GM10248 (cell line): ENCODE measurements at places on chromosomes 2 and 18.

GRCh38 chr18:34085140-34085739 lies 139.5 kb downstream of the NOL4 start:
- DNase-seq, result no peak

- no peak for DNase-seq
Measured at GRCh38 chr18:48355276-48356115, 53.7 kb downstream of the ZBTB7C start.

GRCh38 chr2:142901780-142902179 lies 24.3 kb downstream of the KYNU start:
- no peak for DNase-seq

DNA sequence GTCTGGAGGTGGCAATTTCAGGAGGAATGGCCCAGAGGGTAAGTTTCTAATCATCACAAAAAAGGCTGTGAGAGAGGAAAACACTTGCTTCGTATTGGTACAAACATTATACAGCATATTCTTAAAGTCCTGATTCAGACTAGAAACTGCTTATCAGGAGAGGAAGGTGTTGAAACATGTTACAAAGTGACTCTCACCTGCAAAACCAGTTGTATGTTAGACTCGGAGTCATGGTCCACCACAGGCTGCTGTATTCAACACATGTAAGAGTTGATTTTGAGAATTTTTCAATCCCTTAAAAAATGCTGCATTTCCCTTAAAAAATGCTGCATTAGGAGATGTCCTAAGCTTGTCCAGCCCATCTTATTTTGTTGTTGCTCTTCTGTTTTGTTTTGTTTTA lies 61.5 kb downstream of the MBP start:
- no peak for DNase-seq

GRCh38 chr2:20016346-20016745 lies 3.9 kb upstream of the MATN3 start:
- DNase-seq, result no peak

DNA sequence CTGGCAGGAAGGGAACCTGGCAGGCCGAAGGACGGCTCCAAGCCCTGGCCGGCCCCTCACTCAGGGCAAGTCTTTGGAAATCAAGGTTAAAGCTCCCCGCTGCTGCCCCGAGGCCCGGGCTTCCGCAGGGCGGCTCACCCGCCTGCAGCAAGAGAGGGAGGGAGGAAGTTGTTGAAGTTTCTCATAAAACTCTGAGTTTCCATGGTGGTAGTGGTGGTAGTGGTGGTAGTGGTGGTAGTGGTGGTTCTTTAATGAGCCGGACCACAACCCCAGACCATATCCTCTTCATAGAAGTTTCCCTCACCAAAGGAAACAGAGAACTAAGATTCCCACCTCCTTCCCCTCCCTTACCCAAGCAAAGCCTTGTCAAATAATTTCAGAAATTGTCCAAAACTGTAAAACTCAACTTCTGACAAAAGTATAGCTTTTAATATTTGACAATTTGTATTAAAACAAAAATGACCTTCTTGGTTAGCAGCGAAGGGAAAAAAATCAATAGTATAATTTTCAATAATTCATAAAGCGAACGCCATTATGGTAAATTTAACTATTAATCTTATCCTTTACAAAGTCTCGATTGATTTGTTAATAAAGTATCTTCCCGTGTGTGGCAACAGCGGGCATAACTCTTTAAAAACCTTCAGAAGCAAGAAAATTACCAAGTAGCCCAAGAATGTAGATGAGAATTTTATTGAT lies 1.5 kb upstream of the HOXD10 start:
- DNase-seq, result no peak

DNA sequence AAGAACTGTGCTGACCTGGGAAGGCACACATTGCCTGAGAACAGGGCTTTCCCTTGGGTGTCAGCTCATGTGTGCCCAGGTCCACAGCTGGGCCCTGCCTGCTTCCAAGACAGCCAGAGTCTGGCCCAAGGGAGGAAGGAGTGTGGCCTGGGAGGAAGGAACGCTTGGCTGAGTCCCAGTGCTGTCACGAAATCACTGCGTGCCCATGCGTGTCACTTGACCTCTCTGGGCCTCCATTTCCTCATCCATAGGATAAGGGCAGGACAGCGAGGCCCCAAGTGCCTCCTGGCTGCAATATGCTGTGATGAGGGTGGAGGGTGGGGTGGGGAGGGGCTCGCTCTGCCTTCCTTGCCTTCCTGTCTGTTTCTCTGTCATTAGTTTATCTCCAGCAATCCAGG lies 642 bp upstream of the KCNK3 start:
- DNase-seq, result no peak

DNA sequence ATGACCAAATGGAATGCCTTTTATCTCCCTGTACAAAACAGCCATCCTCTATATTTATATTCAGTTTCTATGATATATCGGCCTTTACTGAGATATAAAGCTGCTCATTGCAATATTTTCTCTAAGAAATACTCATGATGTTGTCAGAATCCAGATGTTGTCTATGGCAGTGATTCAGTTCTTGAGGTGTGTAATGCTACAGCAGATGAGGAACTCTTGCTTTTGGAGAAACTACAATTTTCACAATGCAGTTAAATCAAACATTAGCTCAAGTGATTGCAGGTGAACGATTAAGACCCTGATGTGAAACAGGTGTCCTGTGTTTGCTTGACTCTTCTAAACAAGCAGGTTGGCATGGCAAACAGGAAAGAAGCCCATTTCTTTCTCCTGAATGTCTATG lies 256.2 kb upstream of the CDH20 start:
- DNase-seq, result no peak

DNA sequence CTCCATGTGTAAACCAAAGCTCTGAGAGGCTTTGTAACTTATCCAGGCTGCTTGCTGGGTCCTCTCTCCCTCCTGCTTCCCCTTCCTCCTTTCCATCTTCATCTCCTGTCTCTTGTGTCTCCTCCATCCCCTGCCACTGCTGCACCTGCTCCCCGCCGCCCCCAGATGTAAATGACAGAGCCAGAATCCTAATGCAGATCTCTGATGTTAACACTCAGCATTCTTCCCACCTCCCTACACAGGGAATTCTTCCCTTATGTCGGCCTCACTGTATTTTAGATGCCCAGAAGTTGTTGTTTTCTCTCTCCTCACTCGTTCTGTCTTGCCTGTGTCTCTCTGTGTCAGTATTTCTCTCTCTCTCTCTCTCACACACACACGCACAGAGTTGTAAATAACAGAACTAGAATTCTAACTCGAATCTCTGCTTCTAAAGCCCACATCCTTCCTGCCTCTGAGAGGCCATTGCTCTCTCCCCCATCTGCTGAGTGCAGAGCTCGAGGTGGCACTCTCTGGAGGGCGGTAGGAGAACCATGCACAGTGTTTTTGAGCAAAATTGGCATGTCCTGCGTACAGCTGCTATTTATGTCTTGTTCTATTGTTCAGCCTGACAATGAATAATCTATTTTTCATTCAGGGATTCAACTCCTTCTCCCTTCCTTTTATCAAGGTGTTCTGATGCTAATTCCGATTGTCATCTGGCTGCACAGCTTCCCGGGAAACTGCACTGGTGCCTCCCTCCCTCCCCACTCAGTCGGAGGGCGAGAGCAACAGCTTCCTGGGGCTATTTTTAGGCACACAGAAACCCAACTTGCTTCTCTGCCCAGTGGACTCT lies 219.9 kb downstream of the SH3RF3 start:
- DNase-seq, result no peak

GRCh38 chr2:180061085-180061484 lies 54.0 kb upstream of the CWC22 start:
- no peak for DNase-seq

DNA sequence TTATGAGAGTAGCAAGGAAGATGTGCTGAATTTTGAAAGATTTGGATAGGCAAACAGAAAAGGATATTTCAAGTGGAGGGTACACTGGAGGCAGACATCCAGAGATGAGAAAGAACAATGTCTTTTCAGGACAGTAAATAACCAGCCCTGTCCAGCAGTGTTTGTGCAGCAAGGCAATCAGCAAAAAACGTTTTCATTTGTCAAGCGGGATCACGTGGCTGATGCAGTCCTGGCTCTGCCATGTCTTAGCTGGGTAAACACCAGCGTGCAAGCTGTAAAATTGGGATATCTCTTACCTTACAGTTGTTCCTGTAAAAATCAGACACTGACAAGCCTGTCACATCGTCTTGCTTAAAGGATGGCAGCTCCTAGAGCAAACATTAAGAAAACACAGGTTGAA lies 67.8 kb downstream of the CWC22 start:
- no peak for DNase-seq

- no peak for DNase-seq
Measured at GRCh38 chr2:12651641-12652040, 65.1 kb upstream of the TRIB2 start.

- DNase-seq, result peak; percentile 40
Measured at GRCh38 chr18:59459369-59460071, 100.5 kb upstream of the LMAN1 start.

DNA sequence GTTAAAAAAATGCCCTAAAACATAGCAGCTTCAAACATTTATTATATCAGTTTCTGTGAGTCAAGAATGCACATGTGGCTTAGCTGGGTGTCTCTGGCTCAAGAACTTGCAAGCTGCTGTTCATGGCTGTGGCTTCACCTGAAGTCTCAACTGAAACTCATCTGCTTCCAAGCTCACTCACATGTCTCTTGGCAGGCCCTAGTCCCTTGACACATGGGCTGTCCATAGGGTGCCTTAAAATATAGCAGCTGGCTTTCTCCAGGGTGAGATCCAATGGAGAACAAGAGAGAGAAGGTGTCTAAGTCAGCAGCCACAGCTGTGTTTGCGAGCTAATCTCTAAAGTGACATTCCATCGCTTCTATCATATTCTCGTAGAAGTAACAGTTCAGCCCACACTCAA lies 152.8 kb downstream of the DSEL start:
- DNase-seq, result no peak

DNA sequence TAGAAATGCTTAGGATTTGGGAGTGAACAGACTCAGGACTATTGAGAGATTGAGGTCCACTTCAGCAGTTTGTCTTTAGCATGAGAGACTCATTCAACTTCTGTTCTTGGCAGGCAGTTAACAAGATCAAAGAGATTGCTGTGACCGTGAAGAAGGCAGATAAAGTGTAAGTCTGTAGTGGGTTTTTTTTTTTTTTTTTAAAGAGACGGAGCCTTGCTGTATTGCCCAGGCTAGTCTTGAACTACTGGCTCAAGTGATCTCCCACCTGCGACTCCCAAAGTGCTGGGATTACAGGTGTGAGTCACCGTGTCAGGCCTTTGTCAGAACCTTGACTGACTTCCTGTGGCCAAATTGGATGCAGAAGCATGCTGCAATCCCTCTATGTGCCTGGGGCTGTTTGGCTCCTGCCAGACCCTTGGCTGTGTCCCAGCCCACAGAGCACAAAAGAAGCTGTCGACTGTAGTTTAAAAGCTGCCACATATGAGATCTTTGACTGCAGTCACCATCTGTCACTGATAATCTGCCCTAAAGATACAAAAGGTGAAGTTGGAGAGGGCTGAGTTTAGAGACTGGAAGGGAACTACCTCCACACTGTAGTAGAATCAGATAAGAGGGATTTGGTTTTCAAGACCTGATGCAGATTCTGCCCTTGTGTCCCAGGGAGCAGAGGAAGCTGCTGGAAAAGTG lies 9.9 kb downstream of the CCT7 start:
- no peak for DNase-seq

GRCh38 chr18:24491927-24492834 lies 31.7 kb downstream of the HRH4 start:
- peak; percentile 38 for DNase-seq

DNA sequence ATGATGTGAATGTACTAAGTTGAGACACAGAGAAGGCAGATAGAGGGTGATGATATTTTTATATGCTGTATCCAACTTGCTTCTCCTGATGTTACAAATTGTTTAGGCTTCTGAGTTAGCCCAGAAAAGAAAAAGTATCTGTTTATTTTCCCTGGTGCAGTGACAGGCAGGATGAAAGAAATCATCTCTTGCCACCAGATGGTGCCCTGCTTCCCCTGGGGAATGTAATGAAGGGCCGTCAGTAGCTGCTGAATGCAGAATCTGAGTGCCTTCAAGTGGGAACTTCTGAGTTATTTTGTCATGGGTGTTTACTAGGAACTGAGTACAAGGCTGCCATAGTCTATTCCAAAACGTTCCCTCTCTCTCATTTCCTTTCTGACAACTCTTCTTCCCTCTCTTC lies 525.6 kb downstream of the MBD2 start:
- peak; percentile 22 for DNase-seq

DNA sequence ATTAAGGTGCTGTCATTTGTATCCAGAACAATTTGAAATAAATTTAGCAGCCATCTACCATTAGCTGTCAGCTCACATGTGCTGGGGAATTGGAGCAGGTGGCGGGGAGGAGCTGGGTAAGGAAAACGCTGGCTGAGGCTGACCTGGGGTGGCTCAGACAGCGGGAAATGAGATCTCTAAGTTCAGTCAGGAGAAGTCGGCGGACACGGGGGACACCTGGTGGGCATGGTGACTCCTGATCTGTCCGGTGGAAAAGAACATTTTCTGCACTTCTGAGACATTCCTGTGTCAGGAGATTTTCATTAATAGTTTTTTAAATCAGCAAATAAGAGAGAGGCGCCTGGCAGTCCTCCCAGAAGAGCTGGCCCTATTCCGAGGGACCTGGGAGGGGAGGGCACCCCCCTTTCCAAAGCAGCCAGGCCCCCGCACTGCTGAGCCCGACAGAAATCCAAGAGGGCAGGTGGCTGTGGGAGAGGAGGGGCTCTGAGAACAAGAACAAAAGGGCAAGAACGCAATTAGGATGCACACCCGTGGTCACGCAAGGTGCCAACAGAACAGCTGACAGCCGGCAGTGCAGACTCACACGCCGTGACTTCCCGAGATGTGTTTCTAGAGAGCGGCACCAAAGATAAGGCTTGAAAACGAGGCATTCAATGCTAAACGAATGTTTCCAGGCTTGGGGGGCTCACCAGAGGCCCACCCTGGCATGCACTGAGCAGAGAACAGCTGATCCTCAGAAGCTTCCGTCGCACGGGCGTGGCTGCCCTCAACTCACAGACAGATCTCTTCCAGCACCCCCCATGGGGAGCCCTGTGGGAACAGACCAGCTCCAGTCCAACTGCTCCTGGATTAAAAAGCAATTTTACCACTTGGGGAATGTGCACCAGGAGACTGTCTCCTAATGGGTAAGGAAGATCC lies 26.4 kb downstream of the SLC66A2 start:
- DNase-seq, result no peak

- DNase-seq, result no peak
Measured at GRCh38 chr2:207777124-207777523, 7.4 kb upstream of the FZD5 start.

- DNase-seq, result no peak
Measured at GRCh38 chr2:96528700-96529375, 7.7 kb upstream of the ARID5A start.
